ENCODE measurements at places on chromosomes 12 and 14.
A peak's percentile ranks its signal among the peaks of the same experiment; 100 is the strongest.

DNA sequence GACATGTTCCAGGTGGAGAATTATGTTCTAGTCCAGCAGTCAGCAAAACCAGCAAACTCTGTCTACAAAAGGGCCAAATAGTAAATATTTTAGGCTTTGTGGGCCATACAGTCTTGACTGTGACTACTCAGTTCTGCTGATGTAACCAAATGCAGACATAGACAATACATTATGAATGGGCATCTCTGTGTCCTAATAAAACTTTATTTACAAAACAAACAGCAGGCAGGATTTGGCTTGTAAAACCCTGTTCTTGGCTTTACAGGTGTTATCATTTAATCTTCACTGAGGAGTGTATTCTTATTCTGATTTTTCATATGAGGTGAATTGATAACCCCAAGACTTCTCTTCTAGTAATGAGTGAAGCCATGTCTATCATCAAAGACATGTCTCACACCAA is 278.6 kb downstream of the DUSP6 start:
- DNase-seq: no peak

- no peak for DNase-seq
These were observed 219.7 kb upstream of the PRICKLE1 start for GRCh38 chr12:42809226-42809625.

DNA sequence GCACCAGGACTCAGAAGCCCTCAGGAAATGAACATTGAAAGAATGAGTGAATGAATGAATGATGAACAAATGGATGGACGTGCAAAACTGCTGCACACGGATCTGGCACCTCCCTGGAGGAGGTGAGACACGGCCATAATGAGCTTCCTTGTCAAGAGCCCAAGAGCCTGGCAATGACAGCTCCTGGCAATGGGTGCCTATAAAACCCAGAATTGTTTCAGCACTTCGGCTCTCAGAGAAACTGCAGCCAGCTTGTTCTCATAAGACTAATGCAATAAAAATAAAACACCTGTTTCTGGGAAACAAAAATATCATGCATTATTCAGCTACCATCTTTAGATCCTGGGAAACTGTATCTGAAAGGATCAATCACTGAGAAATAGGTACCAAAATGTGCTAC is 200.5 kb upstream of the SFSWAP start:
- DNase-seq: no peak

GRCh38 chr12:119676573-119676972 is 8.6 kb downstream of the PRKAB1 start:
- DNase-seq: no peak

DNA sequence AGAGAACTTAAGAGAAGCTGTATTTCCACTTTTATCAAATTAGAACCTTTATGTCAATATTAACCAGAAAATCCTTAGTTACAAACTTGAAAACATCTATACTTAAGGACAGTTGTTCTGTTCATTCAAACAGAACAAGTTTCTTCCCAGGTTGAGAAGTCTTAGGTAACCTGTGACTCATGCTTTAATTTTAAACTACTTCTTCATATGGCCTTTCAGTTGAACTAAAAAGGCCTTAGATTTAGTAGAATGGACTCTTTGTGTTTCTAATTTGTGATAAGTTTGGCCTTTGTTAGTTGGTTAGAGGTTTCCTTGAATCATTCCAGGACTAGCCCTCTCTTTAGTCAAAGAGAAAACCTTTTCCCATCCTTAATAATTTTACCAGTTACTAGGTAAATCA is 274.2 kb downstream of the FUT8 start:
- no peak for DNase-seq

GRCh38 chr14:77882636-77883035 is 82.7 kb downstream of the ADCK1 start:
- no peak for DNase-seq

- no peak for DNase-seq
These were observed 236.4 kb downstream of the PCNX1 start for GRCh38 chr14:71143381-71144290.

GRCh38 chr14:100156776-100157175 is 2.7 kb downstream of the DEGS2 start:
- DNase-seq: no peak

GRCh38 chr12:46811185-46811584 is 14.6 kb downstream of the SLC38A4 start:
- DNase-seq: no peak

GRCh38 chr14:80152763-80153162 is 58.5 kb downstream of the DIO2 start:
- DNase-seq: no peak

GRCh38 chr12:113762155-113762881 is 203.8 kb downstream of the RBM19 start:
- no peak for DNase-seq

DNA sequence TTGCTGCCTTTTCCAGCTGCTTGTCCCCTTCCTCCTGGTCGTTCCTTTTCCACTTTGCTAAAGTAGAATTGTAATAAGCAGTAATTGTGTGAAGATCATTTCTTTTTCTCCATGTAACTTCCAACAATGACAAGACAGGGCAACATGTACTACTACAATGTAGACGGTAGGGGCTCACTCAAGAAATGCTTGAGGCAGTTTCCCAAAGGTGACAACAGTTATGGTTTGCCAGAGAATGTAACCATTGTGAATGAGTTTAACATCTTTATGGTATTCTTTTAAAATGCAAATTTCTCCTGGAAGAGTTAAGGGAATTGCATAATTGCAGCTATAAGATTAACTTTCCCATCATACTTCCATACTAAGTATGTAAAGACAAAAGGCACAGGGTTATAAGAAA is 23.8 kb upstream of the PHLDA1 start:
- no peak for DNase-seq

GRCh38 chr14:41604721-41605531 is 1.8 kb upstream of the LRFN5 start:
- DNase-seq: peak; percentile 29

GRCh38 chr12:106790020-106790419 is 15.5 kb downstream of the RIC8B start:
- no peak for DNase-seq

DNA sequence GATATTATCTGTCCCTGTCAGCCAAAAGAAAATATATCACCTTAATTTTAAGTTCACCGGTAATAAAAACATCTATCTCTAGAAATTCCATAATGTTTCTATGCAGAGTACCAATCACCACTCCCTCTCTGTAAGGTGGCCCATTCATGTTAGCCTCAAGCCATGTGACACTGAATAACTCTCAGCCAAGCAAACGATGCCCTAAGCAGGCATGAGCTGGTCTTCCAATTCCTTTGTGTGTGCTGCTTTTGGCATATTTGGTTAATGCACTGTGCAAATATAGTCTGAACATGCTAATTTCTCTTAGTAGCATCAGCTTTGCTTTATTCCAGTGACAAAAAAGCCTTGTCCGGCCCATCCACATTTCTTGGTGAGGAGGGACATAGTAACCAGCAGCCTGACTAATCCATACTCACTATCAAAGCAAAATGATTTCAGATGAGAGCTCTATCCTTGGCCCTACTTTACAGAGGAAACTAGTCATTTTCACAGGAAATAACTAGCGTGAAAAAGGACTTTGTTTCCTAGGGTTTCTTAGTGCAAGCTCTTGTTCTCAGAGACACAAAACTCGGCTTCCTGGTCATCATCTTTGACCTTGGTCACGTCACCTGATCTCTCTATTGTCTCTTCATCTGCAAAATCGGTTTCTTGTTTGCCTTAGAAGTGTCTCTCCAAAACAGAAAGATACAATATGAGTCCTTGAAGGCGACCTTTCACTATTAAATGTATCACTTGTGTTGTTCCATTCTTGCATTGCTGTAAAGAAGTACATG is 59.2 kb upstream of the RTRAF start:
- no peak for DNase-seq

GRCh38 chr12:104507672-104508071 is 50.9 kb downstream of the CHST11 start:
- peak; percentile 5 for DNase-seq

- no peak for DNase-seq
These were observed 78.1 kb upstream of the PTHLH start for GRCh38 chr12:28050606-28051005.

GRCh38 chr12:123512838-123513665 is 20.5 kb downstream of the RILPL1 start:
- DNase-seq: no peak

GRCh38 chr14:104319491-104320241 is 181.3 kb downstream of the KIF26A start:
- no peak for DNase-seq

GRCh38 chr12:59121451-59121850 is 201.1 kb upstream of the LRIG3 start:
- DNase-seq: no peak

GRCh38 chr14:35776823-35777222 is 32.3 kb downstream of the RALGAPA1 start:
- no peak for DNase-seq

DNA sequence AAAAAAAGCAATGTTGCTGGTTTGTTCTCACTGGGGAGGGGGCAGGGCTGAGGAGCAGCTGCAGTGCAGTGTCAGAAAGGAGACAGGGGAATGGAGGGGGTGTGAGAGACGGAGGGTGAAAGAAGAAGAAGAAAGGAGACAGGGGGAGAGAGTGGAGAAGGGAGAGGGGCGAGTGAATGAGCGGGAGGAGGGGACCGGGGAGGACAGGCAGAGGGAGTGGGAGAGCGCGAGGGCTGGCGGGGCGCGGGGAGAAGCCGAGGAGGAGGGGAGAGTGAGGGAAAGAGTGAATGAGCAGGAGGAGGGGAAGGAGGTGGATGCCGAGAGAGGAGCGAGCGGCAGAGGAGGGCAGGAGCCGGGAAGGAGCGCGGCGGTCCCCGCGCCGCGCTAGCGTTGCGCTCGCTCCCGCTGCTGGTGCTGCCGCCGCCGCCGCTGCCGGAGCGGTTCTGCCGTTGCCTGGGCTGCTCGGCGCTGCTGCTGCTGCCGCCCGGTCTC is at the start of gene NOVA1:
TSS of gene NOVA1 (minus strand) at position 445 of the 492 bp plus-strand sequence. CDS start 597 bp downstream, outside the sequence.
- no peak for DNase-seq

DNA sequence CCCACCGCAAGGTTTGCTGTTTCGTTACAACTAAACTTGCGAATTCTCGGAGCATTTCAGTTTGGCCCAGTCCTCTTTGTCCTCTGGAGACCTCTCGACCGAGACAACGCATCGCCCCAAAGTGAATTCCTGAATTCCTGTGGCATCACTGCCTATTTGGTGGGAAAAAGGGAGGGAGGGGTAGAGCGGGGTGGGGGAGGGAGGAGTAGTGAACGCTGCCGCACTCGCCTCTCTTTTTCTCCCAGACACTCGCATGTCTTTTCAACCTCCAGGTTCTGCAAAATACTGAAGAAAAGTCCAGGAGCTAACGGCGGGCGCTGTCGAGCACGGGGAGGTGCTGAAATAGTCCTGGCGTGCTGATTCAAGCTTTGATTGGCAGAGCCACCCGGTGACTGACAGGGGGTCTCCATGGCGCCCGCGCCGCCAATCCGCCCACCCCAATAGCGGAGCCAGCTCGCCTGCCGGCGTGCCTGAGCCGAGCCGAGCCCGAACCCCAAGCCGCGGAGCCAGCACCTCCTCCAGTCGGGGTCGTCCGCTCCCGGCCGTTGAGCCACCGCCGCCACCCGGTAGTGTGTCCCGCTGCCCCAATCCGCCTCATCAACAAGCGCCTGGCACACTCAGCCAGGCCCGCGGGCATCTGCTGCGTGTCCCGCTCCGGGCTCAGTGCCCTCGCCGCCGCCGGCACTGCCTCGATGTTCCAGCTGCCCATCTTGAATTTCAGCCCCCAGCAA is at the start of gene SIX6:
TSS of gene SIX6 (plus strand) at position 440 of the 731 bp plus-strand sequence. CDS start at position 693, 253 bp downstream.
- DNase-seq: peak; percentile 30

GRCh38 chr12:14283489-14284144 is 81.9 kb upstream of the ATF7IP start:
- DNase-seq: no peak

DNA sequence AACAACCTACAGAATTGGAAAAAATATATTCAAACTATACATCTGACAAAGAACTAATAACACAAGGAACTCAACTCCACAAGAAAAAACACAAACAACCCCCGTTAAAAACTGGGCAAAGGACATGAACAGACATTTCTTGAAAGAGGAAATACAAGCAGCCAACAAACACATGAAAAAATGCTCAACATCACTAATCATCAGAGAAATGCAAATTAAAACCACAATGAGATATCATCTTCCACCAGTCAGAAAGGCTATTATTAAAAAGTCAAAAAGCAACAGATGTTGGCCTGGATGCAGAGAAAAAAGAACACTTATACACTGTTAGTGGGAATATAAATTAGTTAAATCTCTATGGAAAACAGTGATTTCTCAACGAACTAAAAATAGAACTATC is 82.6 kb upstream of the CCDC91 start:
- no peak for DNase-seq

DNA sequence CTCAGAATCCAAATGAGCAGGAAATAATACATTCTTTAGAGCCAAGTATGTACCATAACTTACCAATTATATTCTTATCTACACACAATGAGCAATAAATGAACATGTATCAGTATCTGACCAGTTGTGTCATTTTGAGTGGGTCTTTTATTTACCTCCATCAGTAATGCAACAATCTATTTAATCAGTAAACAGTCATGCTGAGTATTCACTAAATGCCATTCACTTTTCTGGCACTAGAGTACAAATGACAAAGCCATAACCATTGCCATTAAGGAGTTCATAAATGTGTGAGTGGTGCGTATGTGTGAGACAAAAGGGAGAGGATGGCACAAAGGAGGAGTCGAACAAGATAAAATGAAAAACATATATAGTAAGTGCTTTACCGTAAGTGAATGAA is 1.5 kb upstream of the STRAP start:
- DNase-seq: no peak

DNA sequence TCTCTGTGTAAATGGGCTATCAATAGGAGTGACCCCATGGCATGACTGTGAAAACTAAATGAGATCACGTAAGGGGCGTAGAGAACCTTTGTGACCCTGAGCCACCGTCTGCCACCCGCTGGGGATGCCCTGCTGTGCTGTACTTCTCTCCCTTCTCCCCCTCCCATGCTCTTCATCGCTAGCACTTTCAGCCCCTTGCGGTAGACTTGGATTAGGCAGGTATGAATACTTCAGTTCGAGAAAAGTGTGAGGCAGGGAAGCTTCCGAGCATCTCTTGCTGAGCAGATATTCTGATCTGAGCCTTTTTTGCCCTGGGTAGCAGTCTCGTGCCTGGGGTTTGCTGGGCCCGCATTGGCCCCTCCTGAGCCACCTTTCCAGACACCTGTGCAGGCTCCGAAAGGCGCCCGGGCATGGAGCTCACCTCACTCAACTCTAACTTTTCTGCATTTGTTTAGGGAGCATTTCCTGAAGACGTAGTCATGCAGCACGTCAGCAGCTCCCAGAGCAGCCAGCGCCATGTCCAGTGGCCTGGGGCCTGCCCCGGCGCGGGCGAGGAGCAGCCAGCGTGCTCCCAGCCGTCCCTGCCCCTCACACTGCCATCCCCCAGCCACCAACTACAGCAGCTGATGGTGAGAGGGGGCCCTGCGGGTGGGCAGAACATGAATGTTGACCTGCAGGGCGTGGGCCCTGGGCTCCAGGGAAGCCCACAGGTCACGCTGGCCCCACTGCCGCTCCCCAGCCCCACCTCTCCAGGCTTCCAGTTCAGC is 40.4 kb downstream of the DDX51 start:
- DNase-seq: no peak

All from MG63 (cell line).